ENCODE measurements at places on chromosomes 16 and 17. TPM values are rescaled to one million over a fixed set of nuclear protein-coding genes. Genes with fewer than 3 reads are reported as not detected.

The PIK3R6 gene
- 2.0 TPM for total RNA-seq

The ZSCAN10 gene
- 0.15 TPM for total RNA-seq

The CES1 gene
- total RNA-seq, result 3.4 TPM

The GP1BA gene
- not detected for total RNA-seq

The CLEC10A gene
- not detected for total RNA-seq

The KRT36 gene
- not detected for total RNA-seq

The RPAIN gene
- 49.5 TPM for total RNA-seq

The BRIP1 gene
- total RNA-seq, result 21.7 TPM

The SLC38A8 gene
- not detected for total RNA-seq

The KRTAP4-5 gene
- not detected for total RNA-seq

The DRC7 gene
- not detected for total RNA-seq

The MRPS34 gene
- total RNA-seq, result 98.3 TPM

The PPP1R1B gene
- not detected for total RNA-seq

The HOXB1 gene
- total RNA-seq, result not detected

The CLDN6 gene
- total RNA-seq, result not detected

The TBC1D3H gene
- total RNA-seq, result not detected

The CDH8 gene
- not detected for total RNA-seq

The CD2BP2 gene
- total RNA-seq, result 75.6 TPM

The ATP6V0D1 gene
- total RNA-seq, result 59.5 TPM

The MYO18A gene
- 100 TPM for total RNA-seq

The AOC3 gene
- 0.50 TPM for total RNA-seq

The PIMREG gene
- 21.2 TPM for total RNA-seq

The HBM gene
- not detected for total RNA-seq

The TBC1D3 gene
- not detected for total RNA-seq

The SLC12A3 gene
- not detected for total RNA-seq

The ABI3 gene
- total RNA-seq, result 46.3 TPM

The FOXC2 gene
- not detected for total RNA-seq

Measured in activated CD4-positive, alpha-beta memory T cell treated with anti-CD3 and anti-CD28 coated beads, Interleukin-2, amount 10 ng/mL, durations not matched to agents 7 days and 5 days (primary cell).